ENCODE measurements at places on chromosomes 7 and 10.

- DNase-seq, result no peak
Observed at GRCh38 chr10:14695847-14696480, 78.7 kb downstream of the FAM107B start.

- DNase-seq, result no peak
Observed at GRCh38 chr10:34491678-34492077, 323.4 kb downstream of the PARD3 start.

DNA sequence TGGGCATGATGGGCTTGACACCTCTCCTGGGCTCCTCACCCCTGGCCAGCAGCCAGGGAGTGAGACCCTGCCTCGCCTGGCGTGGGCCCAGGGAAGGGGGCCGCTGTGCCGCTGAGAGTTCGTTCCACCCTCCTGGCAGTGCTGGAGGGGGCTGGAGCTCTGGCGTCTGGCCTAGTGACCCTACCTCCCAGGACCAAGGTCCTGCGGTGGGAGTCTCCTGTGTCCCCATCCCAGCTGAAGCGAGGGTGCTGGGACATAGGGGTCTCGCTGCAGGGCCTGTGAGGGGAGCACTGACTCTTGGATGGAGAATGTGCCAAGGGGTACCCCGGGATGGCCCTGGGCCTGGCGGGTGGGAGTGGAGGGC lies 1.2 kb downstream of the GTF2IRD1 start:
- DNase-seq, result no peak

GRCh38 chr10:100837300-100837699 lies 75.5 kb upstream of the SLF2 start:
- no peak for DNase-seq

DNA sequence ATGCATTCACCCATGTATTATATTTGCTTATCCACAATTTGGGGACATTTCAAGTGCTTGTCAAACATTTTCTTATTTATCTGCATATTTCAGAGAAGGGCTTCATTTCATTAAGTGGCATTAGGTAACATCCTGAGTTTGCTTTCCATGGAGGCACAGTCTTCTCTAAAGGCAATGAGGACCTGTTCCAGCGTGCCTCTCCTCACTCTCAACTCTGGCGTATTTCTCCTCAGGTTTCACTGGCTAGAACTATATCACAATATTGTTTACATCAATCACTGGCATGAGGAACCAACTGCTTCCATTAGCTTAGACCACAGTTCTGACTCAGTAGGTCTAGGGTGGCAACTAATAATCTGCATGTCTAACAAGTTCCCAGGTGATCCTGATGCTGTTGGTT lies 177.2 kb downstream of the TAX1BP1 start:
- DNase-seq, result no peak

GRCh38 chr10:59736749-59737148 lies 16.5 kb downstream of the MRLN start:
- no peak for DNase-seq

DNA sequence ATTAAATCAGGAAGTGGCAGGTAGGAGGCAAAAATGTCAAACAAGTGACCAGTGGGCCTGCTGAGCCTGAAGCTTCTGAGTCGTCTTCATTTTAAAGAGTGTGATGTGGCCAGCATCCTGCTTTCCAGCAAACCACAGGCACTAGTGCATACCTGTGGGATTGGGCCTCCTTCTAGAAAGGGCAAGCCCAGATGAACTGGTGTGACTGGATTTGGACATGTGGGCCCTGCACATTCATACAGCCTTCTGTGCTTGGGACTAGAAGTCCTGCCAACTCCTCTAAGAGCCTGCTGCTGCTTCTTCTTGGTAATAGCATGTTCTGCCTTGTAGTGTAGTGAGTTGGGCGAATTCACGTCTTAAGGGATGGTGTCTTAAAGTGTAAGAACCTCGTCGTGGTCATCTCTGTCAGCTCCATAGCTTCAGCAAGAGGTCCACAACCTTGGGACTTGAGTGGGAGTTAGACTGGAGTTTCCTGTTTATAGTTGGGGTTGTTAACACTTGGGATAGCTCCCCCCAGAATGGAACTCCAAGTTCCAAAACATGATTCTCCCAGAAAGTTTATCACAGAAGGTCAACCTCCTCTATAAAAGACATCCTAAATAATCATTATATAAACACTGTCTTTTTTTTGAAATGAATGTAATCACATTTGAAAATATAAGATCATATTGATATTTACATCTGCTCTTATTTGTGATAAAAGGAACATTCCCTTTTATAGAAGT lies 11.2 kb downstream of the BMPER start:
- no peak for DNase-seq

GRCh38 chr7:40833191-40833887 lies 698.5 kb downstream of the SUGCT start:
- DNase-seq, result no peak

GRCh38 chr10:109037978-109038377 lies 885.3 kb downstream of the XPNPEP1 start:
- DNase-seq, result no peak

DNA sequence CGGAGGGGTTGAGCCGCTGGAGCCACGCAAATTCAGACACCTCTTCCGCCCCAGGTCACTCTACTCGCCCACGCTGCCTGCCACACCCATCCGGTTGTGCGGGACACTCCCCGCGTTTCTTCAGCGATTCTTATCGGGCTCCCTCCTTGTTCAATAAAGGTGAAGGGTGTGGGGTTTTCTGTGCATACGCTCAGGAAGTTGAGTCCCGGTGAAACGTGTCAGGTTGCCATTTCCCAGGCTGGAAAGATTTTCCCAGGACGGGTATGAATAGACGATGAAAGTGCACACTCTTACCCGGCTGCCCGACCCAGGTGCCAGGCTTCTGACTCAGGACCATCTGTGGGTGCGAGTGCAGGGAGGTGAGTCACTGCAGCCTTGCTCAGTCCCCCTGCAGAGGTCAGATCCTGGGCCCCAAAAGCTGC lies 22.0 kb downstream of the KLF6 start:
- no peak for DNase-seq

- DNase-seq, result no peak
Observed at GRCh38 chr10:24344279-24344678, 135.3 kb downstream of the KIAA1217 start.

GRCh38 chr7:26398427-26398755 lies 106.7 kb downstream of the SNX10 start:
- DNase-seq, result peak; percentile 24

DNA sequence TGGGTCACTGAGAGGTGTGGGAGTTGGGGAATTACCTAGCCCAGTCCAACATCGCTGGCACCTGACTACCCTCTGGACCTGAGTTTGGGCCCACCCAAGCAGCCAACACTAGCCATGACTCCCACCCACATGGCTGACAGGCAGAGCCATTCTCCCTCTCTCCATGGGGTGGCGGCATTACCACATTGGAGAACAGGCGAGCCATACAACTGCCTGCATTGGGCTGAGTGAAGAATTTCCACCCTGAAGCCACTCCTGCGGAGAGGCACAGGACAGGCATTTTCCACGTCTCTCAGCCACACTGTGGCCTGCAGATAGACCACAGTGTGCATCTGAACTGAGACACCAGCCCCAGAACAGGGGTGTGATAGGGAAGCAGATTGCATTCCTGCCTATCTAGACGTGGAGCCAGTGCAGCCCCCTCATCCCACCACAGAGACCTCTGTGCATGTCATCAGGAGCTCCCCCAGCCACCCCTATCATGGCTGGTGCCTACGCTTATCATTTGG lies 58.2 kb upstream of the ANTXRL start:
- DNase-seq, result peak; percentile 44

GRCh38 chr10:90583416-90583815 lies 274.4 kb downstream of the HTR7 start:
- DNase-seq, result no peak

DNA sequence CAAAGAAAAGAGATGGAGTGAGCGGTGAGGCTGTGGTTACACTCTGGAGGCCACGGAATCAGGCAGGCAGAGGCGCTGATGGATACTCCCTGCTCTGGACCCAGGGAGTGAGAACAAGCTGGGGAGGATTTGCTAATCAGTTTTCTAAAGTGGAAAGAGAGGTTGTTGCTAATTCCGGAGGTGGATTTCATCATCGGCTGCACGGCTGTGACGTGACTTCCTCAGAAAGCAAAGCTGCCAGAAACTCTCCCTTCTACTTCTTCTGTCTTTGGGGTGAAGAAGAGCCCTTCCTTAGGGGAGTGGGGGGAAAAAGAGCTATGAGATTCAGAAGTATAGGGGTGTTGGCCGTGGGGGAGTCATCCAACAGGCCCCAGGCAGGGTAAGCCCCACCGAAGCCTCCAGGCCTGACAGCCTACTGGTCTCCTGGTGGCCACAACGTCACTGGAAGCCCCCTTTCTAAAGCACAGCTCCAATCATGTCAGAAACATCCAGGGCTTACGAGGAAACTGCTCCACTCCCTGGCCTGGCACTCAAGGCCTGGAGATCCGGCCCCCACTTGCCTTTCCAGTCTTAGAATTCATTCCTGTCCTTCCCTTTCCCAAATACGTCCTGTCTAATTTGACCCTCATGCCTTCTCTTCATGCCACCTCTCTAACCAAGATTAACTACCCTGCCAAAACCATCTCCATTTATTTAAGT lies 114.5 kb downstream of the HIP1 start:
- DNase-seq, result no peak

DNA sequence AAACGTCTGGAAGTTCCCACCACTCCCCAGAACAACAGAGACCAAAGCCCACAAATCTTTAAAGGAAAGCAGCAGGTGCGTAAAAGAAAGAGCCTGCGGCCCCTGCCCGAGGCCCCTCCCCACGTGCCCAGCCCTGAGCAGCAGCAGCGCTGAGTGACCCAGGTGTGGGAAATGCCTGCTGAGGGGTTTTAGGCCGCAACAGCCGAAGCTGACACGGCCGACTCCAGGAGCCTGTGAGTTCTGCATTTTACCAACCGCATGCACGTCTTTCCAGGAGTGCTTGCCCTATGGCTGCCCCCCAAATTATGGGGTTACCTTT lies 1.6 kb upstream of the KNDC1 start:
- no peak for DNase-seq

DNA sequence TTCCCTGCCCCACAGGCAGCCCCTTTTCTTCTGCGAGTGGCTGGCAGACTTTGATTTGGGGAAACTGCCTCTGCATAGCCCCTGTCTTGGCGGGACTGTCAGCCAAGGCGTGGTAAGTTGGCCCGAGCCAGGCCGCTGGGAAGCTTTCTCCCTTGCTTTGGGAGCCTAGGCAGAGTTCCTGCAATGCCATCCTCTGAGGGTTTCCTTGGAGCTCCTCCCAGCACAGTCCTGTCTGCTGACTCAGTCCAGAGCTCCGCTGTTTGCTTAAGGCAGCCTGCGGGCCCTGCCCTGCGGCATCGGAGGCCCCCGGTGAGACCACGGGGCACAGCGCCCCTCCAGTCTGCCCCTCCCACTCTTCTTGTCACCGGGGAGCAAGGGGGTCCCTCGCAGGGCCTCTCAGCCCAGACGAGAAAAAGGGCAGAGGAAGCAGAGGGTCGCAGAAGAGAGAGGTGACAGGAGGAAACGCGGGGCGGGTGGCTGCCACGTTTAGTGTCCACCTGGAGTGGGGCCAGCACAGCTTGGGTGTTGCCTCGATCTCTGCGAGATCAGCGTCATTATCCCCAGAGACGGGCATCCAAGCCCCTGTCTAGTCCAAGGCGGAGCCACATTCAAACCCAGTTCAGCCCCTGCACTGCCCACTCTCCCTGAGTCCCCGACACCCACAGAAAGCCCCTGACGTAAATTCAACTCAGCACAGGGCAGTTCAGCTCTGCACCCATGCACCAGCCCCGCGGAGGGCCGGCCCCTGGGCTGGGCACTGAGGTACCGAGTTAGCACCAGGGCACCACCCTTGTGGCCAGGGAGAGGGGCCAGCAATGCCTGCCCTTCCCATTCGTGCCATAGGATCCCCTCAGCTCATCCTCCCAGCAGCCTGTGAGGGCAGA lies 59.0 kb upstream of the CHST15 start:
- DNase-seq, result no peak

- no peak for DNase-seq
Observed at GRCh38 chr10:117137031-117137910, 799 bp downstream of the VAX1 start.

GRCh38 chr10:132829403-132829802 lies 43.5 kb upstream of the NKX6-2 start:
- DNase-seq, result no peak

DNA sequence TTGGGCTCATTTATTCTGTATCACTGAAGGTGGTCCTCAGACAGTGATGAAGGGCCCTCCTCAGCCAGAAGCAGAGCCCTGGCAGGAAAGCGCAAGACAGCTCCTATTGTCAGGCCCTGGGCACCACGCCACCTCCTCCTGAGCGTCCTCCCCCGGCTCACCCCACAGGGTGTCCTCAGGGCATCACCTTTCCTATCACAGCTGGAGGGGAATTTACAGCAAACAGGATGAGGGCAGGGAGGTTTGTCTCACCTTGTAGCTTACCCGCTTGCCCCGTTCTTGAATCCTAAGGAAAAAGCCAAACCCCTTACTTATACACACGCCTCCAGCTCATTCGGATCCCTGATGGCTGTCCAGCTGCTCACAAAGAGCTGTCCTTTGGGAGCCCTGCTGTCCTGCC lies 50.2 kb upstream of the LANCL2 start:
- no peak for DNase-seq

DNA sequence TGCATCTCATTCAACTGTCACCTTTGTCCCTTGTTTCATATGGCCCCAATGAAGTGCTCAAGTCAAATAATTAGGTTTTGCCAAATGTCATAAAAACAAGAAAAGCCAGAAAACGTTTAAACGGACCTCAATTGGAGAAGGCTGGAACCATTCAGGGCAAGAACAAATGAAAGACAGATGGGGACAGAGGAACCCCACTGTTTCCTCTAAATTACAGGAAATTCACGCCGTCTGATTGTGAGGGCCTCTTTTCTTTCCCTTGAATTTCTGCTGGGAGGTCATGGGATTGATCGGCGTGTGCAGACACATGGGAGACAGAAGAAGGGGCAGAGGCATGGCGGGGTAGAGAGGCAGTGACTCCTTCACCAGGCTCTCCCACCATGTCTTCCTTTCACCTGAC lies 656.4 kb downstream of the KCNMA1 start:
- no peak for DNase-seq

DNA sequence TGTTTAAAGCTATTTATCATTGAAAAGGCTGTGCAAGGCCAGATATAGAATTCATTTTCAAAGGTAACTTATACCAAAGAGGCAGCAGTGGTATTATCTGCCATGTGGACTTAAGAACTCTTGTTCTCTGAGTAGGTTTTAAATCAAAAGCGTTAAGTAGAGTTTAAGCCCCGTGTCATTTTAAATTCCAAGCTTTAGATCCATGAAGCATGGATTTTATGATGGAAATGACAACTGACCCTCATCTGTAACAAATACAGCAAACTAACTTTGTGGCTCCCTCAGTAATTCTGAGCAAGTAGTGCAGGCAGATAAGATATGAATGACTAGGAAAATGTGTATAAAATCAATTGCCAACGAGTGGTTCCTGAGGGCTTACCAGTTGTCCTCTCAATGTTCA lies 247.0 kb downstream of the WDR11 start:
- DNase-seq, result no peak

GRCh38 chr7:105920766-105921165 lies 42.3 kb upstream of the CDHR3 start:
- no peak for DNase-seq

DNA sequence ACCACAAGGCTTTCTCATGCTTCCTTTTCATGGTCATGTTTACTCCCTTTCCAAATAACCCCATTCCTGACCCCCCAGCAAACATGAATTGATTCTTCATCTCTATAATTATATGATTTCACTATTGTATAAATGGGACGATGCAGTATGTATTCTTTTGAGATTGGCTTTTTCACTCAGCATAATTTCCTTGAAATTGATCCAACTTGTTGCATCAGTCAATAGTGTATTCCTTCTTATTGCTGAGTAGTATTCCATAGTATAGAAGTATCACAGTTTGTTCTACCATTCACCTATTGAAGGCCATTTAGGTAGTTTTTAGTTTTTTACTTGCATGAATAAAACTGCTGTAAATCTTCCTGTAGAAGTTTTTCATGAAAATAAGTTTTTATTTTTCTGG lies 264.7 kb downstream of the BAMBI start:
- no peak for DNase-seq

Data from thymus (tissue), 14 donors.